Stimulated activated CD8-positive, alpha-beta memory T cell treated with anti-CD3 and anti-CD28 coated beads, Interleukin-15, amount 100 ng/mL, for 48 hours (primary cell): ENCODE measurements at places on chromosomes 1 and 21.

DNA sequence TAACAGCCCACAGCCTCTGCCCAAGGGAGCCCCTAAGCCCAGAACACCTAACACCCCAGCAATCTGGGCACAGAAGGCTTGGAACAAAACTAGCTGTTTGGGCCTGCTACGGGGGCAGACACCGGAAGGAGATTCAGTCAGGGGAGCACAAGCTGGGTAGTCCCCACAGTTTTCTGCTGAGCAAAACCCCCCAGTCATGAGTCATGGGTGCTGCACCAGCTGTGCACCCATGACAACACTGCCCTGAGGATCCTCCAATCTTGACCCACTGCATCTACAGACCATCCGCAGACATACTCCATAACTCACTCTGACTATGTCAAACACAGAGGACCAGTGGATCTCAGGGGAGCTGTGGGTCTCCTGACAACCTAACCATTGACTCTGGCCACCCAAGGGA is 105.1 kb downstream of the LRIG2 start:
- no peak for DNase-seq

- DNase-seq, result no peak
Measured at GRCh38 chr21:33945652-33946270, 30.2 kb upstream of the ATP5PO start.

GRCh38 chr21:41361786-41362604 is at the start of gene MX2:
Gene MX2, plus strand, starts transcription at chr21:41362027. Its CDS starts 14,880 bp downstream, at chr21:41376907.
- peak; percentile 59 for DNase-seq

- DNase-seq, result no peak
Measured at GRCh38 chr1:21268281-21269239, 21.7 kb downstream of the ECE1 start.

DNA sequence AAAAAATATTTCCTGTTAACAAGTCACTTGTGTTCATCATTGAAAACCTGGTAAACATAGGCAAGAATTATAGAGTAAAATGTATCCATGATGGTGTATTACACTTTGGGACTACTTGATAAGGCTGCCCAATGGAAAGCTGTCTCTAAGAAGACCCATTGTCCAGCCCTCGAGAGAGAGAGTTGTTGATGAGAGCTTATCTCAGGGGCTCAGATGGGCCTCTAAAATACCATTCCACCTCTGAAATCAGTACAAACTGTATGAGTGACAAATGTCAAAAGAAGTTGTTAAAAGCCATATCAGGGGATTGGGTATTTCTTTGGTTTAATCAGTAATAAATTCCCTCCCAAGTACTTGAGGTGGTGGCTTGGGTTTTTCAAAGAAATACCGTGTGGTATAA is 96.1 kb downstream of the KCNK1 start:
- no peak for DNase-seq

DNA sequence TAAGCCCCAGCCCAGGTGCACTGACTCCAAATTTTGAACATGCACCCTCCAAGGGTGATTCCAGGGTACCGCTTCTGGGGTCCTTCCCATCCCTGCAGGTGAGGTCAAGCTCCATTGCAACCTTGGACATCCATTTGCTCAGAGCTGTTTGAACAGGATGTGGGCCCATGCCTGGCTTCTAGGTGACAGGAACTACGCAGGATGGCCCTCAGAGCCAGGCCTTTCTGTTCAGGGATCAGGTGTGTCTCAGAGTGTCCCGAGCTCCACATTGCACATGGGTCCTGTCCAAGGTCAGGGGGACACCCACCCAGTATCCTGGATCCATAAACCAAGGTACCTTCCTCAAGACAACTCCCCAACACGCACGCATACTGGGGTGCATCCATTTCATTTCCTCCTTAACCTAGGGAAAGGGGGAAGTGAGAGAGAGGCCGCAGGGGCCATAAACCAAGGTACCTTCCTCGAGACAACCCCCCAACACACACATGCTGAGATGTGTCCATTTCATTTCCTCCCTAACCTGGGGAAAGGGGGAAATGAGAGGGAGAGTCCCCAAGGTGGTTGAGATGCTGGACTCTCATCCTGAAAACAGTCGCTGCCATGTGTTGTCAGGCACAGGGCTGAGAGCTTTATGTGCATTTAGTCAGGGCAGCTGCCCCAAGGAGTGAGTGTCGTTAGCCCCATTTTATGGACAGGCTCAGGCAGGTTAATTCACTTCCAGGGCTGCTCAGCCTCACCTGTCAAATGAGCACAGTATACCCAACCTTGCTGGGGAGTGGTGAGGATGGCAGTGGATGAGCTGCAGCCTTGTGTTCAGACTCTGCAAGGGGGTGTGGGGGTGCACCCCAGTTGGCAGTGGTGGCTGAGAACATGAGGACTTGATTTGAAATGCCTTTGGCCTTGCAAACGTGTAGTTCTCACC is 2.1 kb downstream of the SLC66A1 start:
- DNase-seq, result no peak

GRCh38 chr1:193415256-193415655 is 228.8 kb upstream of the B3GALT2 start:
- DNase-seq, result no peak
